Fibroblast of skin of back (primary cell): ENCODE measurements at places on chromosomes 13 and 19.
A peak's percentile ranks its signal among the peaks of the same experiment; 100 is the strongest.

DNA sequence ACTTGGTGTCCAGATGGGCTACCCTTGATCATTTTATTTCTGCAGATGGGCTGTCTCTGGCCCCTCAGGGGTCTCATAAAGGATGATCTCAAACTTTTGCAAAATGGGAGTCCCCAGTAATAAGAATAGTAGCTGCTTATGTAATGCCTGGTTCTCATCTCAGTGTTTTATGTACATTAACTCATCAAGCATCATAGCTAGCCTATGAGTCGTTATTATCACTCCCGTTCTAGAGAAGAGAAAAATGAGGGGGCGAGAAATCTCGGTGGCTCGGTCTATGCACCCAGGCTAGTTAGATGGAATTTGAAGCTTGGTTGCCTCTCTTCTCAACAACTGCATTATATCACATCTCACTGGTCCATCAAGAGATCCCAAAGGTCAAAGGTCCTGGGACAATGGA is 3.4 kb downstream of the CACNG6 start:
- no peak for DNase-seq

- peak; percentile 16 for DNase-seq
Measured at GRCh38 chr13:35957241-35957731, 173.9 kb downstream of the DCLK1 start.

DNA sequence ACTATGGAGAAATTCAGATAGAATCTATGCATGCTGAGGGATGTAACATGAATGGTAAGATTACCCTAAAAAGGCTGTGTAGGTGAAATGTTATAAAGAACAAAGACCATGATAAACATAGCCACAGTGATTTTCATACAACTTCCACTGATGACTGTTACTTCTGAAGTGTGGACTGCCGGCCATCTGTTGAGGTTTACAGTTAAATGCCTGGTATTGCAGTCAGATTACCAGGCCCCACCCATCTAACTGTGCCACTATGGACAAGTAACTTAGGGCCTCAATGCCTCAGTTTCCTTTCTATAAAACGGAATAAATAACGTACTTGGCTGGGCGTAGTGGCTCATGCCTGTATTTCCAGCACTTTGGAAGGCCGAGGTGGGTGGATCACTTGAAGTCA is 395.6 kb downstream of the KLF12 start:
- DNase-seq: no peak

DNA sequence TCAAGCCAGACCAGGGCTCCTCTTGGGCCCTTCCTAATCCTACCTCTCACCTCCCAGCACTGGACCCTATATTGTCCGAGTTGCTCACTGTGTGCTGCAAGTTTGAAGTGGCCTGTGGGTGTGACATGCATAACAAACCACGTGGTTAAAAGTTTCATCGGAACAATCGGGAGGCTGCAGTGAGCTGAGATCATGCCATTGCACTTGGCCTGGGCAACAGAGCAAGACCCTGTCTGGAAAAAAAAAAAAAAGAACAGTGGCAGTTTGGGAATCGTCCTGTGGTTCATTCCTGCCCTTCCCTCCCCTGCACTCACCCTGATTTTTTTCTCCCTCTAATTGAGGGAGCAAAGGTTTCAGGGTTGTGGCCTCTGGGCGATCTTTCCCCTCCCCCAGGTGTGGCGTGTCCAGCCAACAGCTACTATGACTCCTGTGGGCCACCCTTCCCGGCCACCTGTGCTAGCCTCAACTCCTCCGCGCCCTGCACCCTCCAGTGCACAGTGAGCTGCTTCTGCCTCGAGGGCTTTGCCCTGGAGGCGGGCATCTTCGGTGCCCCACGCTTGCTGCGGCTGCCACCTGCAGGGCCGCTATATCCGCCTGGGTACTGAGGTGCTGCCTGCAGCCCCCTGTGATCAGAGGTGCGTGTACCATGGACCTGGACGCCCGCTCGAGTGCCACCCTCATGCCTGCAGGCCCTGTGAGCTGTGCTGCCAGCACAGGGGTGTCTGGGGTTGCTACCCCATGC is 16.3 kb upstream of the FXYD3 start:
- no peak for DNase-seq

DNA sequence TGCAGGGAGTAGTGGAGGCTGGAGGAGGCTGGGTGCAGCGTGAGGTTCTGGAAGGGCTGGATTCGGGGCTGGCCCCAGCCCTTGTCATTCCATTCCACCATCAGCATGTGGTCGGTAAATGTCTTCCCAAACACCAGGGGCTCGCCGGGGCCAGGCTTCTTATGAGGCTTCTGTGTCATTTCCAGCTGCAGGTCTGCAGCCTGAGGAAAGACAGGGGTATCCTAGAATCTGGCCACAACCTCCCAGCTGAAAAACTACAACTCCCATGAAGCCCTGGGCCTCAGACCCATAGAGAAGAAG is 4.4 kb downstream of the BCAT2 start:
- DNase-seq: no peak

DNA sequence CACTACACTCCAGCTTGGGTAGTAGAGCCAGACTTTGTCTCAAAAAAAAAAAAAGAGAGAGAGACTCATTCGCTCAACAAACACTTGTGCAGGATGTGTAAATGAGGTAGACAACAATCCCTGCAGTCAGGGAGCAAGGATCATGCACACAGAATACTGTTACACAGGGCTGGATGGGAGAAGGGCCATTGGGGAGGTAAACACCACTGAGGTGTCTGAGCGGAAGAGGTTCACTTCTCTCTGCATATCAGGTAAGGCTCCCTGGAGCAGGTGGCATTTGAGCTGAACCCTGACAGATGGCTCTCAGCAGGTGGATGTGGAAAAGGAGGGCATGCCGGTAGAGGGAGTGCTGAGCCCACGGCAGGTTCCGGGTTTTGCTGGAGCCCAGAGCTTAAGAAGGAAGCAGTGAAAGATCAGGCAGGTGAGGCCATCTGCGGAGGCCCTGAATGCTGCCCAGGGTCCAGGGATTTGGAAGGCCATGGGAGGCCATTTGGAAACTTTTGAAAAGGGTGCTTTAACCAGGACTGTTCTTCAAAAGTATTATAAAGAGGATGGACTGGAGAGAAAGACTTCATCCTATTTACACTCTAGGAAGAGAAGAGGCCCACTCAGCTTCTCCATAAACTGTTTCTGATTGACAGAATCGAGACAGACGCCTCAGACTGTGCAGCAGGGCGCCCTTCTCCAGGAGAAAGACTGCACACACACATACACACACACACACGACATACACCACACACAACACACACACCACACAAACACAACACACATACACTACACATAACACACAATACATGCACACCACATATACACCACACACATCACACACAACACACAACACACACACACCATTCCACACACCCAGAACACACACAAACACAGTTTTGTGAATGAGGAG is 199.4 kb downstream of the USP12 start:
- no peak for DNase-seq

DNA sequence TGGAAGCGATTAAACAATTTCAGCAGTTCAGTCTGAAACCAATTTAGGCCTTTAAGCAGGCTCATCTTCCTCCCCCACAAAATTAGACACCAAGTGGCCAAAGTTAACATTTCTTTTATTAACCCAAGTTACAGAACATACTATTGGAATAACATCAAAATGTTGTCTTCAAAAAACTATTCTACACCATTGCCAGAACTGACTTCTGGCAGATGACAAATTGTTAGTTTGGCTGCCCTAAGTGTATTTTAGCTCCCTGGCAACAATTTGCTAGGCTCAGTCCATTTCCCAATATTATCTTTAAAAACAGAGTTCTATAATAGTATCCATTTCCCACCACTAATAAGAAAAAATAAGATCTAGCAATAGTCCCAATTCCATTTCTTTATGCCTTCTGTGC is 107.8 kb downstream of the SGCG start:
- peak; percentile 12 for DNase-seq

DNA sequence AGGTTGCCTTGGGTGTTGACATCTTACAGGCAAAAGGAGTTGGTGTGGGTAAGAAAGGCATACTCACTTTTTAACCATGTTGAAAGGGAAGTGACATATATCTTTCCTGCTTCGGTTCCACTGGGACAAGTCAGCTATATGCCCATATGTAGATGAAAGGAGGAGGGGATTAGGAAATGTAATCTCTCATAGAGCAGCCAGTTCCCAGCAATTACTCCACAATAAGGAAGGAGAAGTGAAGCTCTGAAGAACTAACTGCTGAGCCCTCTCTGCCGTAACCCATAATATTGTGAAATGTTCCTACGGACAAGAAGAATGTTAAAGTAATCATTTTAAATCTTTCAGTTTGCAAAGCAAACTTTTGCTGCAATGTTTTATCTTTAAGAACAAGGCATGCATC is 82.2 kb downstream of the EDNRB start:
- DNase-seq: no peak

- no peak for DNase-seq
Measured at GRCh38 chr13:45695198-45695730, 6.9 kb upstream of the CBY2 start.

DNA sequence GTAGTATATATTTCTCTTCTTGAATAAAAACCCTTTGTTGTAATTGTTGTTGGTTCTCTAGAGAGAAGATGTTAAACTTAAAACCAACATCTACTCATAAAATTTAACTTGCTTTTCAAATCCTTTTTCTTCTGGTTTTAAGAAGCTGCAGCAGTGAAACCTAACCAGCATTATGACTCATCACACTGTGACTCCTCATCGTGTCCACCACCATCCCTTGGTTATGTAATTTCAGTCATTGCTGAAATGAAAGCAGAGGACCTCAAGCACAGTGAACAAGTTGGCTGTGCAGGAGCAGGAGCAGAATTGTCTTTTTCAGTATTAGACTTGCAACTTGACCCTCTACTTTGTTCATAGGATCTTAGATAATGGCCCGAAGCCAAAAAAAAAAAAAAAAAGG is 64.9 kb upstream of the HTR2A start:
- DNase-seq: peak; percentile 81

DNA sequence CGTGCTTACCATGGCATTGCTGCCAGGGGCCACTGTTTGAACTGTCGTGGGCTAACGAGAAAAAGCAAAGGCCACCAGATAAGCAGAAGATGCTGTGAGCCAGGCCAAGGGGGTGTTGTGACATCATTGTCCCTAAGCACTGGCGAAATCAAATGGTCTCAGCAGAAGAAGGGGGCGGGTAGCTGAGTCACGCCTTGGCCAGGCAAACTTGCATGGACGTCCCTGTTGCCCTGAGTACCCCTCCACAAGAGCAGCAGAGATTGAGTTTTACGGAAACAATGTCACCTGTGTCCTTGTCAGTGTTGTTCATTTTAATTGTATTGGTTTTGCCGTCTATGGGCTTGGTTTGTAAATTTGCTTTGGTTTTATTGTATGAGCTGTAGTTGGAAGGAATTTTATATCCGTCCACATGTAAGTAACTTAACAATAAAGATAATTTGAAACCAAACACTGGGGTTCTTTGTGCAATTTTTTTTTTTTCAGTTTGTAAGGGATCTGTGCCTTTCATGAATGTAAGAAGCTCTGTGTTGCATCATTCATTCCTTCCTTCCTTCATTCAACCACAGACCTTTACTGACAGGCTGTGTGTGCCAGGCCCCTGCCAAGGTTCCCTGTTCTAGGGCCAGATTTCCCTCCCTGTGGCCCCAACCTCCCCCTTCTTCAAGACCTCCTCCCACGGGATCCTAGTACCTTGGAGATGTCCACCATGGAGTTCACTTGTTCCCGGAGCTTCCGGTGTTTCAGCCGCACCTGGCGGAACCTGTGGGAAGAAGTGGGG is 12.3 kb downstream of the KCNN4 start:
- DNase-seq: no peak

GRCh38 chr19:20664901-20665781 is 3.8 kb upstream of the ZNF626 start:
- peak; percentile 8 for DNase-seq

DNA sequence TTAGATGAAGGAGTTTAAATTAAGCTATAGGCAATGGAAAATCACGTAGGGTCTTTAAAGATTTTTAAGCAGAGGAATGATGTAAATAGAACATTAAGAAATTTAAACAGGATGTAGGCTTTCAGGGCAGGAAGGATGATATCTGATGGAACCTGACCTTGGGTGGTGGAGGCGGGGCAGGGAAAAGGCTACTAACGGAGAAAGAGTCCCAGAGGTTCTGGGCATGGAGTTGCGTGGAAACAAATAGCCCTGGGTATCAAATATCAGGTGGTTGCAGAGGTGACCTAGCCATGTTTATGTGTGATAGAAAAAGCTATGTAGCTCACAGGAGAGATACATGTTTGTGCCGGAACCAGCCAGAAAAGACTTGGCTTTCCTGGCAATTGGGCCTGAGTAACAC is 7.8 kb upstream of the CDK8 start:
- no peak for DNase-seq

- DNase-seq: no peak
Measured at GRCh38 chr13:66128201-66128600, 1101.9 kb downstream of the PCDH9 start.

- peak; percentile 24 for DNase-seq
Measured at GRCh38 chr19:39832341-39833083, 1.4 kb downstream of the DYRK1B start.

- peak; percentile 27 for DNase-seq
Measured at GRCh38 chr19:14073925-14074838, 1.6 kb downstream of the MISP3 start.
